Activated CD4-positive, alpha-beta T cell treated with anti-CD3 and anti-CD28 coated beads for 36 hours (primary cell): ENCODE measurements at places on chromosomes 11 and 22. TPM values are rescaled to one million over a fixed set of nuclear protein-coding genes. Genes with fewer than 3 reads are reported as not detected.
A peak's percentile ranks its signal among the peaks of the same experiment; 100 is the strongest.

GRCh38 chr11:14384338-14384737 is 25.4 kb upstream of the RRAS2 start:
- DNase-seq, result no peak

DNA sequence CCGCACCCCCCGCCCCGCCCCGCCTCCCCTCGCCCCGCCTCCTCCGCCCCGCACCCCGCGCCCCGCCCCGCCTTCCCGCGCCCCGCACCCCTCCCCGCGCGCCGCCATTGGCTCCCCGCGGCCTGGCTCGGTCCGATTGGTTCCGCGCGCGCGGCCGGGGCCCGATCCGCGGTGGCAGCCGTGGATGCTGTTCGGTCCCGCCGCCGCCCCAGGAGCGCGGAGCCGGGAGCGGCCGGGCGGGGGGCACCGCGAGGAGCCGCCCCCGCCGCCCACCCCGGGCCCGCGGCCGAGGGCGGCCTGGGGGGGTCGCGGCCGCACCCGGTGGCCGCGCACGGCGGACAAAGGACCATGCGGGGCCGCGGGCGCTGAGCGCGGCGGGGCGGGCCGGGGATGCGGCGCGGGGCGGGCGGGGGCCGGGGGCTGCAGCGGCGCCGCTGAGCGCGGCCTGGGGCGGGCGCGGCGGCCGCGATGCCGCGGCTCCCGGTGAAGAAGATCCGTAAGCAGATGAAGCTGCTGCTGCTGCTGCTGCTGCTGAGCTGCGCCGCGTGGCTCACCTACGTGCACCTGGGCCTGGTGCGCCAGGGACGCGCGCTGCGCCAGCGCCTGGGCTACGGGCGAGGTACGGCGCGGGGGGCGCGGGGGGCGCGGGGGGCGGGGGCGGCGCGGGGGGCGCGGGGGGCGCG is at the start of gene B4GALNT4:
Gene B4GALNT4, plus strand, starts transcription at position 164 of the 683 bp plus-strand sequence. Its CDS starts 305 bp downstream, at position 469.
- peak; percentile 47 for DNase-seq

DNA sequence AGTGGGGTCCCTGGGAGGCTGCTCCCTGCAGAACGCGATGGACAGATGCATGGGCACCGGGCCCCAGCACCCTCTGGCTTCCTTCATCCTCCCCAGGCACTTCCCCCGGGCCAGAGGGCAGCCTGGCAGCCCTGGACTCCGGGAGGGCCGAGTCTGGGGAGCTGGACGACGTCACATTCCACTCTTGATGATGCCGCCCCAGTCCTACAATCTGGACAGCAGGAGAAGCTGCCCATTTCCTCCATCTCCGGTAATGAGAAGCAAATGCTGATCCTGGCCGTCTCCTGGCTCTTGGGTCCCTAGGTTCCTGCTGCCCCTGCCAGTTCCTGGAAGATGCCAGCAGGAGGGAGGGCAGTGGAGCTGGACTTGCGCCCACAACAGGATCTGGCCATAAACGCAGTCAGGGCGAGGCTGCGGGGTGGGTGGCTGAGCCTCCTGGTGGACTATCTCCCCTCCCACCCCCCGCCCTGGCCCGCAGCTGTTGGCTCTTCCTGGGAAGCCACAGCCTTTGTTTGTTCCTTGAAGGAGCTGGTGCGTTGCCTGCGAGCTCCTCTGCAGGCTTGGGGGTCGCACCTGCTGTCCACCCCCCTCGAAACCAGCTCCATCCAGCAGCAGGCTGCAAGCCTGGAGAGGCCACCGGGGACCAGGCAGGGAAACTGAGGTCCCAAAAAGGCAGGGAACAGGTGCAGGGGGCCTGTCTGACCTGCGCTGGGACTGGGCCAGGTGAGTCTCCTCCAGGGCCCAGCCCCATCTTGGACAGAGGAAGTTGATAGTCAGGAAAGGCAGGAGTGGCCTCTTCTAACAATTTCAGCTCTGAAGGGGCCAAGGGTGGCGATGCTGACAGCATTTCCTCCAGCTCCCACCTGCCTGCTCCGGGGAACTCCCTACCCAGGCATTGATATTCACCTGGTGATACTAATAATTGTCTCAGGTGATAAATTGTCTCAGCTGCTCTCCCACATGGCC is 17.9 kb upstream of the MUC6 start:
- DNase-seq, result no peak

Gene OR5AS1
- not detected for total RNA-seq

Gene ZP1
- total RNA-seq, result not detected

GRCh38 chr11:75029836-75030631 is 41.3 kb downstream of the NEU3 start:
- no peak for DNase-seq

Gene RIBC2
- total RNA-seq, result 6.3 TPM

- peak; percentile 79 for DNase-seq
These were observed 6.7 kb downstream of the SCARF2 start for GRCh38 chr22:20430720-20431510.

- DNase-seq, result no peak
These were observed 132.2 kb upstream of the CTSC start for GRCh38 chr11:88469561-88470225.

GRCh38 chr22:19223110-19223509 is 44.6 kb upstream of the SLC25A1 start:
- no peak for DNase-seq

Gene HBB
- not detected for total RNA-seq

Gene PRDM10
- total RNA-seq, result 17.3 TPM

DNA sequence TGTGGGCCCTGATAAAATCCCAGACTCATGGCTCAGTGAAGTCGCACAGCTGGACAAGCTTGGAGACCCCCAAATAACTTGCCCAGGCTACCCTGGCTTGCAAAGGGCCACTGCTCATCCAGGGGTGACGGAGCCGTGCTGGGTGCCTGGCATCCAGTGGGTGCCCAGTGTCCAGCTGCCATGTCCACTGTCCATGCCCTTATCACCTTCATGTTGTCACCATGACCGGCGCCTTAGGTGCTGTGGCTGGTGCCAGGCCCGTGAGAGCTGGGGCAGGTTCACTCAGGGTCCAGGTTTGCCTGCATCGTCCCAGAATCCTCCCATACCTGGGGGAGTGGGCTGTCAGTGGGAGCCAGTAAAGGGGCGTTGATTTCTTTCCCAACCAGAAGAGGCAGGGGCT is 57.4 kb downstream of the LRP5 start:
- no peak for DNase-seq
